IMR-90 (cell line): ENCODE measurements at places on chromosomes 11 and 22. TPM values are rescaled to one million over a fixed set of nuclear protein-coding genes. Genes with fewer than 3 reads are reported as not detected.

The SVIP gene
- total RNA-seq: 2.0 and 6.1 TPM in 2 replicates

The PHOX2A gene
- not detected in 2 replicates for total RNA-seq

The LIF gene
- 79.4 and 130 TPM in 2 replicates for total RNA-seq

The SCO2 gene
- total RNA-seq: 1.3 and 1.7 TPM in 2 replicates

The CNGA4 gene
- total RNA-seq: under 0.01 TPM in 1 of 2 replicates, not detected in the other

The ZFP91 gene
- 25.3 and 43.0 TPM in 2 replicates for total RNA-seq

The RFPL1 gene
- total RNA-seq: not detected in 2 replicates

The MFNG gene
- not detected in 2 replicates for total RNA-seq

The TRMT112 gene
- 202 and 206 TPM in 2 replicates for total RNA-seq

The GLYATL2 gene
- 0.36 and 0.56 TPM in 2 replicates for total RNA-seq

The PRRG4 gene
- not detected in 2 replicates for total RNA-seq

The MIOX gene
- total RNA-seq: not detected in 2 replicates

The KRTAP5-11 gene
- not detected in 2 replicates for total RNA-seq

The PATE4 gene
- not detected in 2 replicates for total RNA-seq

The CDCA5 gene
- 9.1 and 10.0 TPM in 2 replicates for total RNA-seq

The OR51E2 gene
- 0.56 and 0.72 TPM in 2 replicates for total RNA-seq

The B3GAT1 gene
- total RNA-seq: not detected in 2 replicates

The MYO7A gene
- under 0.01 TPM in 1 of 2 replicates, not detected in the other for total RNA-seq

The NPAS4 gene
- total RNA-seq: under 0.01 TPM in 1 of 2 replicates, not detected in the other

The NOX4 gene
- total RNA-seq: 10.8 and 11.7 TPM in 2 replicates

The PGM2L1 gene
- 1.8 and 2.8 TPM in 2 replicates for total RNA-seq

The RGL4 gene
- total RNA-seq: not detected in 2 replicates

The PHF21A gene
- 9.0 and 9.7 TPM in 2 replicates for total RNA-seq

The OR51A7 gene
- total RNA-seq: not detected in 2 replicates

The UVRAG gene
- 10.9 and 12.8 TPM in 2 replicates for total RNA-seq

The POU2AF3 gene
- total RNA-seq: not detected in 2 replicates

The BIK gene
- total RNA-seq: 0.18 and 0.28 TPM in 2 replicates

The OR2D3 gene
- total RNA-seq: not detected in 2 replicates

The PDE3B gene
- 1.1 and 1.3 TPM in 2 replicates for total RNA-seq

The TEX54 gene
- total RNA-seq: not detected in 2 replicates

The CYTH4 gene
- total RNA-seq: 0.28 and 0.36 TPM in 2 replicates

The PRG3 gene
- total RNA-seq: not detected in 2 replicates

The VPS26B gene
- 38.9 and 51.1 TPM in 2 replicates for total RNA-seq

The TRIM48 gene
- not detected in 2 replicates for total RNA-seq

The ARHGAP8 gene
- total RNA-seq: 0.18 and 0.28 TPM in 2 replicates

The DDT gene
- 54.8 and 58.9 TPM in 2 replicates for total RNA-seq

The VSIG2 gene
- total RNA-seq: not detected in 2 replicates

The SPDYC gene
- total RNA-seq: not detected in 2 replicates

The CHRNA10 gene
- under 0.01 and 0.36 TPM in 2 replicates for total RNA-seq

The SEPTIN5 gene
- total RNA-seq: 16.8 and 17.2 TPM in 2 replicates

The SNX32 gene
- 0.36 TPM in 1 of 2 replicates, not detected in the other for total RNA-seq

The BTBD18 gene
- total RNA-seq: not detected in 2 replicates

The AIFM3 gene
- total RNA-seq: under 0.01 and 0.18 TPM in 2 replicates

The MTMR2 gene
- total RNA-seq: 30.6 and 36.9 TPM in 2 replicates

The FGF19 gene
- not detected in 2 replicates for total RNA-seq

The OR56B1 gene
- not detected in 2 replicates for total RNA-seq

The RCE1 gene
- 5.6 and 6.6 TPM in 2 replicates for total RNA-seq

The ACTN3 gene
- under 0.01 TPM in 2 replicates for total RNA-seq

The UBE2L6 gene
- total RNA-seq: 34.4 and 37.5 TPM in 2 replicates

The DDI1 gene
- total RNA-seq: not detected in 2 replicates

The DDTL gene
- total RNA-seq: 0.36 and 0.83 TPM in 2 replicates

The GRK3 gene
- 1.6 and 1.9 TPM in 2 replicates for total RNA-seq

The KRTAP5-7 gene
- not detected in 2 replicates for total RNA-seq

The SCUBE1 gene
- total RNA-seq: not detected in 2 replicates

The SCUBE2 gene
- 0.56 and 0.72 TPM in 2 replicates for total RNA-seq

The CERK gene
- 38.7 and 44.4 TPM in 2 replicates for total RNA-seq
